T-cell (primary cell): ENCODE measurements at places on chromosomes 4 and X.

- DNase-seq: no peak
These were observed 8.1 kb downstream of the SLC34A2 start for GRCh38 chr4:25663781-25664180.

DNA sequence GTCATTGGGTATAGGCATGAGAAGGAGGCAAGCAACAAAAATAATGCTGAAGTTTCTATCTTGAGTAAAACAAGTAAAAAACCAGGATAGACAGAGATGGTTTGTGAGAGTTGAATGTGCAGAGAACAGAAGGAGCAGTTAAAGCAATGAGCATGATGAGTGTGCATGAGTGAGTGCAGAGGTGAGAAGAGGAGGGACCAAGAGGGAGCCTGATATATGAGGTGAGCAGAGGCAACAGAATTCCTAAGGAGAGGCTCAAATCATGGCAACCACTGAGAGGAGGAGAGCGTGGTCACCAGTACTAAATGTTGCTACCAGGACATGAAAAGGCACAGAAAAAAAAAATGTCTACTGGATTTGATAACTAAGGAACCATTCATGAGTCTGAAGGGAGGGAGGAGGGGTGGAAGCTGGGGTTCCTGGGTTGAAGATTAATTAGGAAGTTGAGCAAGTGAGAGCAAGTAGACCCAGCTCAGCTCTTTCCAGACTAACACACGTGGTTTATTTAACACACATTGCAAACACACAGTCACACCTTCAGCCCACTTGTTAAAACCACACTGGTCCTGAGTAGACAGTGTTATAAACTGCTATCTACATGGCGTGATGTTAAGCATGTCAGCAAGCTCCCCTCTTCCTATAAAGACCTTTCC lies 69.0 kb upstream of the IQCM start:
- no peak for DNase-seq

DNA sequence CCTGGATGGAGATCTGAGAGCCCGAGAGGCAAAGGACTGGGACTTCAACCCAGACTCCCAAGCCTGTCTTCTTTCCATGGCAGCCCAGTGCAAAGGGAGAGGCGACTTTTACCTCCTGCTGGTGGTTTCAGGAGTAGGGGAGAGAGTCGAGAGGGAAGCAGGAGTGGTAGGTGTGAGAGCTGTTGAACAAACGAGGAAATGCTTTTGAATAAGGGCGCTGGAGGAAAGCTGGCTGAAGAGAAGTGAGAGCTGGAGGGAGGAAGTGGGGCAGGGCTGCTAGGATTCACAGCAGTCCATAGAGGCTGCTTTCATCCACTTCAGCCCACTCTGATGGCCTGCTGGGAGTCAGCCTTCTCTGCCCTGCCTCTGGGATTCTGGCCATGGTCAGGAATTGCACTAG lies 81.8 kb upstream of the EFNB1 start:
- DNase-seq: no peak

GRCh38 chrX:69153060-69153730 lies 12.1 kb downstream of the PJA1 start:
- DNase-seq: no peak

DNA sequence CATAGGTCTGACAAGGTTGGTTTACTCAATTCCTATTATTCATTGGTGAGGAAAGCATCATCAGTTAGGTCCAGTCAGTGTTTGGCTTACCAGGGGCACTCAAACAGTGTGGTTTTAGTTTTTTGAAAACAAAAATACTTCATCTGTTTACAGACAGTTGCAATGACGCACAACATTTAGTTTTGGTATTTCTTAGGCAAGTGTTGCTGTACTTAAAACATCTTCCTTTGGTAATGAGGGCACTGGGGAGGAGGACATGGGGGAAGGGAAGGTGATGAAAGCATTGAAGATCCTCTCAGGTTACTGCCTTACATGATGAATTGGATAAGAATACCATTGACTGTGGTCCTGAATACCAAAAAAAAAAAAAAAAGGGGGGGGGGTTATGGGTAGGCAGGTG lies 93.7 kb upstream of the MAOA start:
- DNase-seq: no peak

- no peak for DNase-seq
These were observed 14.3 kb upstream of the NAT8L start for GRCh38 chr4:2044542-2045517.

GRCh38 chrX:54042609-54043021 lies 1.7 kb downstream of the PHF8 start:
- peak; percentile 21 for DNase-seq
